Stimulated activated CD8-positive, alpha-beta memory T cell treated with anti-CD3 and anti-CD28 coated beads, Interleukin-4, amount 100 ng/mL, for 1 hour (primary cell): ENCODE measurements at places on chromosomes 7 and 10.

DNA sequence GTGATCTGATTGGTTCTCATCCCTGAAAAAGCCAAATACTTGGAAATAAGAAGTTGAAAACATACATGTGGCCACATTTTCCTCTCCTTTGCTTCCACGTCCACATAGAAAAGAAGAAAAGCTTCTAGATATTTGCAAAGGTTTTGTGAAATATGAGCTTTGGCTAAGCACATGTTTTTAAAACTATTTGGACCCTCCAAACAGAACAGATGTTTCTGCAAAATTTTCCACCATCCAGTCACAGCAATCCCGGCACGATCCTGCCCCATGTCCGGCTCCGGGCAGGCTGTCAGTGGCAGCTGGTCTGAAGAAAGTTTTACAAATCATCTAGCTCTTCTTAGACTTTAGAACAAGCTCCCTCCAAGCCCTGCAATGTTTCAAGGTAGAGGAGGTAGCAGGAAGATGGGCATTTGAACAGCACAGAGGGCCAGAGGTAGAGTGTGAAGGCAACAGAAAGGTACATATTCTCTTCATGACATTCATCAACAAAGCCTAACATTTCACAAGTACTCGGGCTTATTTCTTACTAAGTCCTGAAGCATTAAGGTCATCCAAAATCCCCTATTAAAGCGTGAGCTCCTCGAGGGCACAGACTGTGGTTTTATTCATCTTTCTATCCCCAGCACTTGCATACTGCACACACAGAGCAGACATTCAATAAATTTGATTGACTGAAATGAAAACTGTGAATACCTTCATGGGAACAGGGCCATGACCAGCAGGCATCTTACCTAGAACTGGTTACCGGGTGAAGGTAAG lies 110.1 kb downstream of the JAZF1 start:
- no peak for DNase-seq

- no peak for DNase-seq
These were observed 274.2 kb downstream of the BAMBI start for GRCh38 chr10:28951484-28951883.

- DNase-seq: no peak
These were observed 28.0 kb downstream of the HERC4 start for GRCh38 chr10:68047122-68047521.

DNA sequence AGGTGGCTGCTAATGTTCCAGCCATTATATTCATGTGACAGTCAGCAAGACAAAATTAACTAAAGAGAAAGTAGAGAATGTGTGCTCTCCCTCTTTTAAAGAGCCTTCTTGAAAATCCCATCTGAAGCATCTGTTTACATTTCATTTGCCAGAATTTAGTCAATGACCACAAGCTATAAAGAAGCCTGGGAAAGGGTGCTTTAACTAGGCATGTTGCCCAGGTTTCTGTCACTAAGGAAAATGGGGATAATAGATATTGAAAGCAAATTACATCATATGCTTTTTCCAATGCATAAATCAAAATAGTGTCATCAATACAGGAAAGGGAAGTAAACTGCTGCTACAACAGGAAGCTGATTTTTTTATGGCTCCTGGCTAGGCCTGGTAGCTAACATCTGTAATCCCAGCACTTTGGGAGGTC lies 67.7 kb downstream of the ELAPOR2 start:
- no peak for DNase-seq

DNA sequence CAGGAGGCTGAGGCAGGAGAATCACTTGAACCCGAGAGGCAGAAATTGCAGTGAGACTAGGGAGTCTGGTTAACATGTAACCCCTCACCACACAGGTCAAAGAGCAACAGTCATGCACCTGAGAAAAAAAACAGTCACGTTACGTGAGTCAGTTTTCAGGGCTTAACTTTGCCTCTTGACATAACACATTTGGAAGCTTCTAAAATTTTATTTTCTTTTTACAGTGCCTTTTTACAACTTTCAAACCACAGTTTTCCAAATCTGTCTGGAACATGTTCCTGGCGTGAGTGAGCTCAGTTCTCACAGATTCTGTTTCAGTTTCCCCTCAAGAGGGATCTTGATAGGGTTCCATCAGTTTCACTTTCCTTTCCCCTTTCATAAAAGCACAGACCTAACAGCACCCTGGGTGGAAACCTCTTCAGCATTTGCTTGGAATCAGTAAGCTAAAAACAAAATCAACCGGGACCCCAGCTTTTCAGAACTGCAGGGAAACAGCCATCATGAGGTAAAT lies 4.4 kb downstream of the IFIT3 start:
- DNase-seq: no peak

DNA sequence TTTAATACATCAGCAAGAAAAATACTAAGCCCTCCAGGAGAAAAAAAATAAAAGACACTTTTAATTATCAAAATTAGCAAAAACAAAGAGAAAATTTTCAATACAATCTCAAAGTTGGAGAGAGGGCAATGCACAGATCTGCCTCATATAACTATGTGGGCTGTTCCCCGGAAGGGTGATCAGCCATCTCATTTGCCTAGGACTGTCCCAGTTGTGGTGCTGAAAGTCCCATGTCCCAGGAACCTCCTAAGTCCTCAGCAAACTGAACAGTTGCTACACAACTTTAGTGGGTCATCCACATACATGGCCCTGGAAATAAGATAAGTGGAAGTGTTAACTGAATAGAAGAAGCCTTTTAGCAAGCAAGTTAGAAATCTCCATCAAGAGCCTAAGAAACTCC lies 14.4 kb downstream of the CFAP70 start:
- DNase-seq: no peak

DNA sequence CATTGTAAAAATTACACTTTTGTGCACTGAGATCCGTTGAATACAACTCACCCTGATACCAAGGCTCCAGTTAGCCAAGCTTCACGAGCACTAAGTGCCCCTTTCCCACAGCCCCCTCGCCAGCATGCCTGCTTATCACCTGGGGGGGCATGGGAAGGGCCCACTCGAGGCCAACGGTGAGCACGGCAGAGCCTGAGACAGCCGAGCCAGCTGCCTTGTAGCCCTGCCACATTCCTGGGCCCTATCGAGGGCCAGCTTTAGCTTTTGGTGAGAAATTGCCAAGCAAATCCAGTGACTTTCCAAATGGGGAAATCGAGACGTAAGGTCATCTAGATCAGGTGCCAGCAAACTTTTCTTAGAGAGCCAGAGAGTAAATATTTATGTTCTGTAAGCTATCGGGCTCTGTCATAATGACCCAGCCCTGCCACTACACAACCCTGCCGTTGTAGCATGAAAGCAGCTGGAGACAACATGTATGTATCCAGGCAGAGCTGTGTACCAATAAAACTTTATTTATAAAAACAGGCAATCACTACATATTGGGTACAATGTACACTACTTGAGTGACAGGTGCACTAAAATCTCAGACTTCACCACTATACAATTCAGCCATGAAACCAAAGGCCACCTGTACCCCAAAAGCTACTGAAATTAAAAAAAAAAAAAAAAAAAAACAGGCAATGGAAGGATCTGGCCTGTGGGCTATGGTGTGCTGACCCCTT lies 83.6 kb downstream of the FAM53B start:
- no peak for DNase-seq

DNA sequence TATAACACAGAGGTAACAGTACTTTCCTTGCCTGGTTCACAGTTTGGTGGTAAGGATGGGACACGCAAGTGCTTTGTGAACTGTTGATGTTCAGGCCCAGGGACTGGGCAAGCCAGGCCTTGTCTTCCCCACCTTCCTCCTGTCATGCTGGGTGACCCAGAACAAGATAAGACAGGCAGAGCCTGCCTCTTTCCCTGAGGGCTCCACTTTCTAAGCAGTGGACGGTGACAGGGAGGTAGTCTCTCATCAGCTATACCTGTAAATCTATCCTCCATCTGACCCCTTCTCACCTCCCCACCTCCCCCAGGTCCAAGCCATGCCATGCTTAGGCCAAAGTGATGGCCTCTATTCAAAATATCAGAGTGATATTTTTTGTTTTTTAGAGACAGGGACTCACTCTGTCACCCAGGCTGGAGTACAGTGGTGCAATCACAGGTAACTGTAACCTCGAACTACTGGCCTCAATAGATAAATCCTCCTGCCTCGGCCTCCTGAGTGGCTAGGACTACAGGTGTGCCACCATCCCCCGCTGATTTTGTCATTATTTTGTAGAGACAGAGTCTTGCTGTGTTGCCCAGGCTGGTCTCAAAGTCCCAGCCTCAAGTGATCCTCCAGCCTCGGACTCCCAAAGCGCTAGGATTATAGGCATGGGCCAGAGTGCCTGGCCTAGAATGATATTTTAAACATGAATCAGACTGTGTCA lies 42.8 kb downstream of the PDLIM1 start:
- DNase-seq: no peak

- no peak for DNase-seq
These were observed 4.5 kb downstream of the SAP25 start for GRCh38 chr7:100568896-100569844.

GRCh38 chr7:136807598-136807997 lies 60.9 kb upstream of the CHRM2 start:
- DNase-seq: no peak

GRCh38 chr10:126843299-126843934 lies 61.8 kb upstream of the DOCK1 start:
- DNase-seq: no peak

DNA sequence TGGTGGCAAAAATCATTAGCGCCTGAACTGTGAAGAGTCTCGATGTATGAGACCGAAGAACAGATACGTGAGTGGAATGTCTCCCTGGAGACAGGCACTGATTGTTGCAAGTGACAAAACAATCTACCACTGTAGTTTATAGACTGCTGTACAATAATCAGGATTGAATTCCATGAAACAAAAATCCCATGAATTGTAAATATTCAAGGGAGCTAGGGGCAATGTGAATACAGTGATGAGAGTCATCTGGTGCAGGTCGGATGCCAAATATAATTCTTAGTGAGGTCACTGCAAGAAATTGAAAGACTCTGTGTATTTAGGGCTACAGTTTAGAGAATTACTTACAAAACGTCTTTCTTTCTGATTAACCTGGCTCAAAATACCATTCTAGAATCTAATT lies 594.4 kb upstream of the VSTM2A start:
- no peak for DNase-seq

DNA sequence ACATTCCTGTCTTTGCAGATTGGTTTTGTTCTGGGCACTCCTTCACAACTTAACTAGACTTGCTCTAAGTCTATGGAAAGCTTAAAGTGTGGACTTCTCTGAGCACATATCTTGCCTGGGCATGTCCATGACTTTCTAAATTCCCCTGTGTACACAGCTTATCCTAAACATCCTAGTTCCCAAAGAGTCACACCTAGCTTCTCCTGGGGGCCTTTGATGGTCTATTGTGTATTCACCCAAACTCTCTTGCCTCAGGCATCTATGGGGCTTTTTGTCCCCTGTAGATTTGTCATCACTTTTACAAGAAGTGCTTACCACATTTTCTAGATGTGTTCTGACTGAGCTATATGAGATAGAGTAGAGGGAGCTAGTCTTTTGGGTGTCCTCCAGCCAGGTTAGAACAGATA lies 12.2 kb upstream of the ZNF488 start:
- DNase-seq: no peak

DNA sequence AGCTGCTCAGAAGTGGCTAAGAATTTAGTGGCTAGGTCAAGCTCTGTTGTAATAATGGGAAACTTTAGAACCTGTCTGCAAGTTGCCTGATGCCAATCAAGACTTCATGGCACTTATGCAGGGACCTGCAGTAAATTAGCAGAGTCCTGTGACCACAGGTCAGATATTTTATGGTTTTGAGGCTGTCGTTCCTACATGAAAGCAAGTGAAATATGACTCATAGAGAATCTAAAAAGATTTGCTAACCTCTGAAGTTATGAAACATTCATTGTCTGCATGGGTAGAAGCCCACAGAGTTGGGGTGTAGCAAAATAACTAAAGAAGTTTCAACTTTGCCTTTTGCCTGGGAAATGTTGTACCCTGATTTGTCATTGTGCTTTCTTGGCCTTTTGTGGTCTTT lies 32.3 kb downstream of the SLC39A12 start:
- no peak for DNase-seq

DNA sequence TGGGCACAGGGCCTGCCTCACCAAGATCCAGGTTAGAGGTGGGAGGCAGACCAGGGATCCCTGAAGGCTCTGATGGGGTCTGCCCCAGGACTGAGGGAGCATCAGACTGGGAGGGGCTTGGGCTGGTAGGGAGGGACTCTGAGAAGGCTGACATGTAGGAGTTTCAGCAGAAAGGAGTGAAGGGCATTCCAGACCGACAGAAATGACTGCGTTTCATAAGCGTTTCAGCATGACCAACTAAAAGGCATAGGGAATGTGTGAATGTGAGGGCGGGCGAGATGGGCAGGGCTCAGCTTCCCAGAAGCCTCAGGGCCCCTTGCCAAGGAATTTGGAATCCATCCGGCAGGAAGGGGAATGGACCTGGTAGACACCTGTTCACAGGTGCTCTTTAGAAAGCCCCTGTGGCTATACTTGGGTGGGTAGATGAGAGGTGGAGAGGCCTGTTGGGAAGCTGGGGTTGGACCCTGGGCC lies 24.9 kb upstream of the SLC29A3 start:
- no peak for DNase-seq

DNA sequence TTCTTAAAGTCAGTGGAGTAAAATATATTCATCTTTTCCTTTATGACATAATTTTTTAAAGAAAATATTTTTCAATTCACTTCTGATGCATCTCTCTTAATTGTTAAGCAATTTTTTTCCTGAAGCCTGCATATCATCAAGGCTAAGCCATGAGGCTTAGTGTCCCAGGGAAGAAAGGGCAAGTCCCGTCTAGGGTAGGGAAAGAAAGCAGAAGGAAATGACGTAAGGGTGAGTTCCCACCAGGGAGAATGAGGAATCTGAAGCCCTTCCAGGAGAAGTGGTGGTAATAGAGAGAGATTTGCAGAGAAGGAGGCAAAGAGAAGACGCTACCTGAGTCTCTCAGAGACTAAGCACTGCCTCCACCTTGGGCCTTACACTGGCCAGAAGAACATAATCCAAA lies 96.8 kb upstream of the NFE2L3 start:
- no peak for DNase-seq

GRCh38 chr10:23075672-23076071 lies 19.7 kb upstream of the MSRB2 start:
- no peak for DNase-seq
